ENCODE measurements at places on chromosomes 5 and 9. TPM values are rescaled to one million over a fixed set of nuclear protein-coding genes. Genes with fewer than 3 reads are reported as not detected.

- DNase-seq, result peak; percentile 81
Measured at GRCh38 chr9:112570671-112571167, 84.1 kb downstream of the KIAA1958 start.

DNA sequence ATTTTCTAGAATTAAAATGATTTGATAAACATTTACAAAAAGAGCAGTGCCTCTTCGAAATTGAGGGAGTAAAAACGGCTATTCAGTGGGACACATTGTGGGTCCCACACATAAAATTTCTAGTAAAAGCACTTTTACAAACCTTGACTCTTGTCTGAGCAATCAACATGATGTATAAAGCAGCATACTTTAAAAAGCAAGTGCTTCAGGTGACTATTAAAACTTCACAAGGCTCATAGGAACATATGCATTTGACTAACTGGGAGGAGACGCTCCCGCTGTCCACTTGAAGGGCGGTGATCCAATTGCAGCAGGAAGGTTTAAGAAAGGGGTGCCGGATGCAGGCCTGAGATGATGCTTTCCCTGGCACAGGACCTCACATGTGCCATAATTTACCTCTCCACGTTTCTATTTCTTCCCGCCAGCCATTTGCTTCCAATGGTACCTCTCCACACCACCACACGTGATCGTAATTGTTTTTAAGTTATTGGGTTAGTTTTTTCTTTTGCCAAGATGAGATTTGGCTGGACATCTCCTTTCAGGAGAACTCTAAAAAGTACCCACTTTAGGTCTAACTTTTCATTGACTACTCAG is 1.8 kb downstream of the MCTP1 start:
- peak; percentile 3 for DNase-seq

BTNL3 gene
- 1.8 TPM for polyA plus RNA-seq

DNA sequence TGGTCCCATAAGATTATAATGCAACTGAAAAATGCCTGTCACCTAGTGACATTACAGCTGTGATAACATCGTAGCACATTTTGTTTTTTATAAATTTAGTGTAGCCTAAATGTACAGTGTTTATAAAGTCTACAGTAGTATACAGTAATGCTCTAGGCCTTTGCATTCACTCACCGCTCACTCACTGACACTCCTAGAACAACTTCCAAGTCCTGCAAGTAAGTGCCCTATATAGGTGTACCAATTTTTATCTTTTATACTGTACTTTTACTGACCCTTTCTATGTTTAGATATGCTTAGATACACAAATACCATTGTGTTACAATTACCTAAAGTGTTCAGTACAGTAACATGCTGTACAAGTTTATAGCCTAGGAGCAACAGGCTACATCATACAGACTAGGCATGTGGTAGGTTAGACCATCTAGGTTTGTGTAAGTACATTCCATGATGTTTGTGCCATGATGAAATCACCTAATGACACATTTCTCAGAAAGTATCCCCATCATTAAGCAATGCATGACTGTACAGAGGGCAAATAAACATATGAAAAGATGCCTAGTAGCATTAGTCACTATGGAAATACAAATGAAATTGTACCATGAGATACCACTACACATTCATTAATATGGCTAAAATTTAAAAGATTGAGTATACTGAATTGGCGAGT is 127.6 kb downstream of the TRPM6 start:
- DNase-seq, result no peak

- DNase-seq, result no peak
Measured at GRCh38 chr9:99561961-99562565, 259.6 kb upstream of the NR4A3 start.

- no peak for DNase-seq
Measured at GRCh38 chr9:127497656-127498290, 46.5 kb downstream of the LRSAM1 start.

NADK2 gene
- 9.0 TPM for polyA plus RNA-seq

TRMO gene
- polyA plus RNA-seq, result 13.8 TPM

DNA sequence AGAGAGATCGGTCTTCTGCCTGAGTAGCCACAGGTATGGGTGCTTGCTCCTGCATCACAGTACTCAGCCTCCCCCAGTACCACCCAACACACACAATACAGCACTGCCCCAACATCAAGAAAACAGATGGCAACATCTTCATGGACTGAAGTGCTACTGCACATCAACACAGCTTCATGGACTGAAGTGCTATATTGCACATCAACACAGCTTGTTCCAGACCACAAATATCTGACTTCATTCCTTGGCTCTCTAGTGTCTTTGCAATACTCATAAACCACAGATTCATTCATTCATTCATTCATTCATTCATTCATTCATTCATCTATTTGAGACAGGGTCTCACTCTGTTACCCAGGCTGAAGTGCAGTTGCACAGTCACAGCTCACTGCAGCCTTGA is 31.1 kb upstream of the PCA3 start:
- no peak for DNase-seq

SLC34A1 gene
- polyA plus RNA-seq, result 0.02 TPM

DNA sequence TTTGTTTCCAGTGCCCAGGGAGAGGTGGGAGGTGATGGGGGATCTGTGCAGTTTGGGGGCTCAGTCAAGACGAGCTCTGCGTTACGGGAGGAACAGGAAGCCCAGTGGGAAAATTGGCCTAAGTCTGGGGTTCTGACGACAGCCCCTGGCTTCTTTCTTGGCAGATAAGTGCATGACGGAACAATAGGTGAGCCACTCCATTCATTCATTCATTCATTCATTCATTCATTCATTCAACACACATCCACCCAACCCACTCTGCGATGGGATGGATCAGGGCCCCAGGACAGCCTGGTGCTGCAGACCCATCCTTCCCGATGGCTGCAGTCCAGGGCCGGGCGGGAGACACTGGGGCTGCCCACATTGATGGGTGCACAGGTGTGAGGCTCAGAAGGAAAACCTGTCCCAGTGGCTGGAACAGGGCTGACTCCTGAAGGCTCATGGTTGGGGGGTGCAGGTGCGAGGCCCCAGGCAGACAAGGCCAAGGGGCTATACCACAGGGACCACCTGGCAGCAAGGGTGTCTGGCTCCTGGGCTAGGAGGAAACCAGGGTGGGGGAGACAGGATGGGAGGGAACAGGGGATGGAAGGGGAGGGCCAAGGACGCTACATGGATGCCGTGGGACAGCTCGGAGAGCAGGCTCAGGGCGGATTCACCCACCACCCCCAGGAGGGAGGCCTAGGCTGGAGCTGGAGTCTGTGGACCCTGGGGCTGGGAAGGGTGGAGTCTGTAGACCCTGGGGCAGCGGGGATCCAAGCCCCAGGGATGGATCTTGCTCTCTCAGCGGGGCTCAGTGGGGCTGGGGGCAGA is 1.9 kb upstream of the LCNL1 start:
- no peak for DNase-seq

DNA sequence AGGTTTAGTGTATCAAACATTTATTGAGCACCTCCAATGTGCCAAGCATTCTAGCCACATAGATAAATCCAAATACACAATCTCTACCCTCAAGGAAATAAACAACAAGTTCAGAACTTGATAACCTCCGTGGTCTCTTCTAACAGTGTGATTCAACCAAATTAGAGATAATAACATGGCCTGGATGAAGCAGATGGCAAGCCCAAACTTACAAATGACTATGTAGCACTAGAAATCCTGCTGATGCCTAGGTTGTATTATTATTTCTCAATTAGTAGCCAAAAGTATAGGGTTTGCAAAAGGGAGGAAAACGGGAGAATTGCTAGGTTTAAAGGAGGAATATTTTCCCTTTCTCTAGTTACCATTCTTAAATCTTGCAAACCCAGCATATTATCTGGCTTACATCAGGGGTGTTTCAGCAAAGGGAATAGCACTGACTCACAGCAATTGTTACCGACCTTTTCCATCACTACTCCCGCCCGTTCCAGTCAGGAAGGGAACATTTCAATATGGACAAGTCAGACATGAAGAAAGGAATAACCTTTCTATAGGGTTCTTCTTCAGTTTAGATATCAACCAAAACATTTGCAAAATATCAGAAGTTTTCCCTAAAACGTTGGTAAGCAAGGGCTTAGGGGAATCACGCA is 2.3 kb downstream of the DPYSL3 start:
- DNase-seq, result no peak

GRCh38 chr9:93117924-93118862 is 15.9 kb downstream of the NINJ1 start:
- peak; percentile 11 for DNase-seq

TLE4 gene
- polyA plus RNA-seq, result 17.7 TPM
